GM19239 (cell line): ENCODE measurements at places on chromosomes 7 and 10.

DNA sequence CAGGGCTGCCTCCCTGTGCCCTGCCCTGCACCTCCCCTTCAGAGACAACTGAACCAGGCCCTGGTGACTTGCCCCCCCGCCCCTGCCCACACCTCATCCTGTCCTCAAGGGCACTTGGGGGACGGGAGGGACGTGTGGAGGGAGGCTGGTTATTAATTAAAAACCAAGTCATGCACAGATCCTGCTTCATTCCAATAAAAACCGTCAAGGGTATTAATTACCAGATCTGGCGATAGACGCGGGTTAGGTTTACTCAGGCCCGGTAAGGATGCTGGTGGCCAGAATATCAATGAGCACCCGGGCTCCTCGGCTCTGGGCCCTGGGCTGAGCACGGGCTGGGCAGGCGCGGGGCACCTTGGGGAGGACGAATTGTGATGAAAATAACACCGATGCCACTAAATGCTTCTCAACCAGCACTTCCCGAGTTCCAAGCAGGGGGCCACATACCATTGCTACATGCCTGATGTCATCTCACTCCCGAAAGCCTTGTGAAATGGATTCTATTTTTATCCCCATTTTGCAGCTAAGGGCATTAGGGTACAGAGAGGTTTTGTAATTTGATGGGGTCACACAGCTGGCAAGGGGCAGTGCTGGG lies 24.5 kb upstream of the GTF2IRD1 start:
- no peak for DNase-seq

DNA sequence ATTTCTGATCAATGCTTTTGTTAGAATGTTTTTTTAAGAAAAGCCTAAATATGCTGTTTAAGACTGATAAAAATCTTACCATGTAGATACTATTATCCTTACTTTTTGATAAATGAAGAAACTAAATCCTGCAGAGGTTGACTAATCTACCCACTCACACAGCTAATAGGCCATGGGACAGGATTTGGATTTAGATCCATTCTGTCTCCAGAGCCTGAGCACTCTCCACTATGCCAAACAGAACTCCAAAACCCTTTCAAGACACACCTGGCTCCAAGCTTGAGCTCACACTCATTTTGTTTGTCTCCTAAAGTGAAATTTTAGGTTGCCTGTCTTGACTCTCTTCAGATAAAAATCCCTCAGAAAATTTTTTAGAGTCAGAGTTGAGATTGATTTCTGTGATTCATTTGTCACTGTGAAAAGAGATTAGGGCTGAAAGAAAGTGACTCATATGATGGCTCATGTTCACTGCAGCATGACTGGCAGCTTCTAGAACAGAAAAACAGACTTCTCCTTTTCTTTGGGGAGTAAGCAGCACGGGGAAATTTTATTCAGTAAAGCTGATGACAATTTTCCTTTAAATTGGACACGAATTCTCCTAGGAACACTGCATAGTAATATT lies 132.3 kb upstream of the POT1 start:
- no peak for DNase-seq

- DNase-seq = no peak
These were observed 179.1 kb downstream of the KLF6 start for GRCh38 chr10:3605882-3606281.

DNA sequence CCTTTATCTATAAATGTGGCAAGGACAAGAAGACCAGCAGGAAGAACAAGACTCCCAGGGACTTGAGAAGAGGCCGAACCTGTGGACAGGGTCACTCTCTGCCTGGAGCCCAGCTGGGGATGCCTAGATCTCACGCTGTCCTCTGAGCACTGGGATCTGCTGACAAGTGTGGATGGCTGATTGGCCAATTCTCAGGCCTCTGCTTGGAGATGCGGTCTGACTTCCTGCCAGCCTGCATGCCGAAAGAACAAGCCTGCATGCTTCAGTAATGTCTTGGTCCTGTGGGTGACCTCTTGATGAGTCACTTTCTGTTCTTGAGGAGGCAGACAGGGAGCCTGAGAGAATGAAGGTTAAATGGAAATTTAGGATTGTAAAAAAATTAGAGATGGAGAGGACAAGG lies 84.7 kb downstream of the TMEM178B start:
- DNase-seq = no peak

DNA sequence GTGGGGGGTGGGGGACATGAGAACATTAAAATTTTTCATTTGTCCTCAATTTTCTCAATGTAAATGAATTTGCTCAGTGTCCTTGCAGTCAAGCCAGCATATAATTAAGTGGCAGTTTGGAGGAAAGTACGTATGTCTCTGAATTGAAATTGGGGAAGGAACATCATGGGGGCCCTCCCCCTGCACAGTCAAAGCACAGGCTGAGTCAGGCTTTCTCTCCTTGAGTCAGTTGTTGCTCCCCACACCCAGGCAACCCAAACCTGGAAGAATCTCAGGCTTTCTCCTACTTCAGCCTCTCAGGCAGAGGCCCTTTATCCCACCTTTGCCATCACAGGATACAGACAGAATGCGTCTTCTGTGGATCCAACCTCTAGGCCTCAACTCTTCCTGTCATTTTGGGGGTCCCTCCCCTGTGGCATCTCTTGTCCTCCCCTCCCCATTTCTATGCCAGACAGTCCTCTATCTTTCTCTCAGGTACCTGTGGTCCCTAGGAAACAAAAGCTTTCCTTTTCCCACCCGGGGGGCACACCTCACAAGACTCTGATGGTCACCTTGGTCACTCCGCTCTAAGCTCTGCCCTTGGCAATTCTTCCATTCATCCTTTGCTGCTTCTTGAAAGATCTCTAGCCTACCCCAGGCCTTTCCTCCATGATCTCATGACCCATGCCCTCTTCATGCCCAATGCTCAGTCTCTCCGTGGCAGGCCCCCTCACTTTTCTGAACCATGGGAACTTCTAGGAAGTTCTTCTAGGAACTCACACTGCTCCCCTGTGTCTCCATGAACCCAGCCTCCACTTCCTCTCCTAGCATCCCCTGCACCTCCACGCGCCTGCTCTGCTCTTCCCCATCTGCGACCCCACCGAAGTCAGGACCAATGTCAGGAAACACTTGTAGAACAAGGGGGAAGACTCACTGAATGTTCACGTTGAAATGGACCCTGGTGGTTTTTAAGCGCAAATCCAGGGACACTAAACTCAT lies 40.4 kb downstream of the CREB3L2 start:
- DNase-seq = no peak

DNA sequence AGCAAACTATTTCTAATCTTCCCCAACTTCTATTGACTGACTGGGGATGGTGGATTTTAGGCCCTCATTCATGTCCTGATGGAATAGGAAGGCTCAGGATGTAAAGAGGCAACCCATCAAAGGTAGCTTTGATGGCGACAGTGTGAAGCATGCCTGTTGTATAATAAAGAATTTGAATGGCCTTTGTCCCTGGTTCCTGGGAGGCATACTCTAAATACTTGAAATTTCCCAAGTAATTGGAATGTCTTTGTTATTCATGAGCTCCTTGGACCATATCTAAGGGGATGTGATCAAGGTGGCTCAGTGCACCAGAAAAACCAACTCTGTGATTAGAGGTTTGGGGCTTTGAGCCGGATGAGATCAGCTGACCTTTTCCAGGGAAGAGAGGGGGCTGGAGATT lies 264.5 kb upstream of the NEBL start:
- DNase-seq = no peak

- DNase-seq = no peak
These were observed 56.2 kb downstream of the CRPPA start for GRCh38 chr7:16365177-16365576.

- no peak for DNase-seq
These were observed 104.4 kb upstream of the FAM3C start for GRCh38 chr7:121500360-121501058.

DNA sequence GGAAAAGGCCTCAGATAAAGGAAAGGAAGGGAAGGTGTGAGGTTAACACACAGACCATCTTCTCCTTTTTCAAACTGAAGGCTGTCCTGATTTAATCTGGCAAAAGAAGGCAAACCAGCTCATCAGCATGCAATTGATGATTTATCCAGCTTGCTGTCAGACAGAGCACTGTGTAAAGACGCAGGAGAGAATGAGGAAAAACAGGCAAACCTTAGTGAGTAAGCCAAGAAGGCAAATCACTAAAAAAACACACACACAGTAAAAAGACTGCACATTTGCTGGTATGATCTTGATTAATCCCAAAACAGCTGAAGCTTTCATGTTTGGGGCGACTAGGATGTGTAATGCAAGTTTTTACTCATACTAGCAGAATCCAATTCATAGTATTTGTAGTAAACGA lies 65.8 kb upstream of the SKAP2 start:
- no peak for DNase-seq

- no peak for DNase-seq
These were observed 23.3 kb downstream of the ADCY1 start for GRCh38 chr7:45597286-45597984.

DNA sequence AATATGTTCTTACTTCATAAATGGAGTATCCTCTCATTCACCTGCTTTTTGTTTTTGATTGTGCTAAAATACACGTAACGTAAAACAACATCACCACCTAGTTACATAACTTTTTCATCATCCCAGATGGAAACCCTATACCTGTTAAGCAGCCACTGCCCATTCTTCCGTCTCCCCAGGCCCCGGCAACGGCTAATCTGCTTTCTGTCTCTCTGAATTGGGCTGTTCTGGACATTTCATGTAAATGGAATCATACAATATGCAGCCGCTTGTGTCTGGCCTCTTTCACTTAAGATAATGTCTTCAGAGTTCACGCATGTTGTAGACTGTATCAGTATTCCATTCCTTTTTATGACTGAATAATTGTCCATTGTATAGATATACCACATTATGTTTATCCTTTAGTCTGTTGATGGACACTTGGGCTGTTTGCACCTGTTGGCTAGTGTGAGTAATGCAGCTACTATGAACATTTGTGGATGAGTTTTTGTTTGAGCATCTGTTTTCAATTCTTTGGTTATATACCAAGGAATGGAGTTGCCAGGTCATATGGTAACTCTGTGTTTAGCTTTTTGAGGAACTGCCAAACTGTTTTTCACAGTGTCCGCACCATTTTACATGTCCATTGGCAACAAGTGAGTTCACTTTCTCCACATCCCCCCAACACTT lies 14.1 kb upstream of the SUN1 start:
- no peak for DNase-seq

DNA sequence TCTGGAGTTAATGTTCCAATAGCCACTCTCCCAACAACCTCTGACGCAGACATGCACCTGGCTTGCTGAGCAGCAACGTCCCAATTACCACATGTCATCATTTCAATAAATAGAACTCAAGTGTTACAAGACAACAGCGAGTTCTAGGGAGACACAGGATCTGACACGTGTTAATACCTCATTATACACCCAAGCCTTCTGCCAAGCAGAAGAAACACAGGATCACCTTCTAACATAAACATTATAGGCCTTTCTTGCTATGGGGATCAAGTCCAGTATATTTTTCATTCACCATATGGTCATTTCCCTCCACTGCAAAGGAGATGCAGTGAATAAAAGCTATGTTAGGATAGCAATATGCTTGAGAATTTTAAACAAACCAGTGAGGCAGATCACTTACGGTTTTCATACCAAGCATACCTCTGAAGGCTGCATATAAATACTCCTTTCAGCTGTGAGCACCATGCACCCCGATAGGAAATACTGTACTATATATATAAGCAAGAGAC lies 74.2 kb downstream of the JAZF1 start:
- DNase-seq = no peak

DNA sequence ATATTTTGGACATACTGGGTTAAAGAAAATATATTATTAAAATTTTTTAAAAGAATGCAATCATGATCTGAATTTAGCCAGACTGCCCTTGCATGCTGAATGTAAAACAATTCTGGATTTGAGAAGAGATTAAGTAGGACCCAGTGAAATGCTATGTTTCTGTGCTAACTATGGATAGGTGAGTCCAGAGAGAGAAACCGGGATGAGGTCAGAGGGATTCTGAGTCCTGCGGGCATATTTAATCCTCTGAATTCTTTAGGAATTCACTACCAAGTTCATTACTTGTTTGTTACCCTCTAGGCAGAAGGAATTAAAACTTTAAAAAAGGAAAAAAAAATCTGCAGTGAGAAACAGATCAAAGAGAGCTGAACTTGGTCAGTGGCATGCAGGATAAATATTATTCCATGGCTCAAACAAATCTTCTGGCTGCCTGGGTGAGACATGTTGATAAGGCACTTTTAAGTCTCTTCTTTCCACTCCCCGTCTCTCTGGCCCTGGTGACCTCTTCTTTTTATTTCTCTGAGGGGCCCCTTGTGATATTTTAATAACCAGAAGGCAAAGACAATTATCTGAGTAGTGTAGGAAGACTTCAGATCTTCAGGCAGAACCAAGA lies 50.2 kb upstream of the LYZL1 start:
- DNase-seq = no peak

GRCh38 chr10:95845411-95845810 lies 62.4 kb upstream of the CC2D2B start:
- DNase-seq = no peak
